ENCODE measurements at places on chromosomes 5 and 9.

- no peak for DNase-seq
Observed at GRCh38 chr9:24698881-24699518, 153.3 kb upstream of the IZUMO3 start.

DNA sequence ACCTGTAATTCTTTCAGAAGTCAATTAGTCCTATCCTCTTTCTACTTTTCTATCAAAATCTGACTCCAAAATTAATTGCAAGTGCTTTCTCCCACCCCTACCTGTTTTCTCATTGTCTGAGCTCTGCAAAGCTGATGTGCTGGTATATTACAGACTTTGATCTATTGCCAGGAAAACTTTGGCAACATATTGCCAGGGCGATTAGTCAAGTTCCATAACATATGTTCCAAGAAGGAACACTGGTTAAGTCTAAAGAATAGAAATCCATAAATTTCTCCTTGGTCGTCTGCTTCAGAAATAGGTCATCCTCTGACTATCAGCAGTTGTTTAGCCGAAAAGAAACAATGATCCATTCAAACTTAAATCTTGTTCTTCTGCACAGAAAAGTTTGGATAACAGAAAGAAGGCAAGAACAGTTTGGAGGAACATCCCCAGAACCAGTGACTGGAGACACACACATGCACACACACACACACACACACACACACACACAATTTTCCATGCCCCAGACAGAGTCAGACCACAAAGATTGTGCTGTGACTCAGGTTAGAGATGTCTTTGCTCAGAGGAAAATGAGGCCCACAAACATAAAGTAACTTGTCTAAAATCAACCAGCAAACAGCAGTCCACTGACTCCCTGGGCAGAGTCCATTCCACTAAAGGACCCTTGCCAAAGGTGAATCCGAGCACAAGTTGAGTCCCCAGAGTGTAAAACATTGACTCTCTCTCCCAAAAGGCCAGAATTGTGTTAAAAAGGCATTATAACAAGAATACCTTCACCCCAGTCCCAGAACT lies 202.1 kb downstream of the DEPDC1B start:
- no peak for DNase-seq

DNA sequence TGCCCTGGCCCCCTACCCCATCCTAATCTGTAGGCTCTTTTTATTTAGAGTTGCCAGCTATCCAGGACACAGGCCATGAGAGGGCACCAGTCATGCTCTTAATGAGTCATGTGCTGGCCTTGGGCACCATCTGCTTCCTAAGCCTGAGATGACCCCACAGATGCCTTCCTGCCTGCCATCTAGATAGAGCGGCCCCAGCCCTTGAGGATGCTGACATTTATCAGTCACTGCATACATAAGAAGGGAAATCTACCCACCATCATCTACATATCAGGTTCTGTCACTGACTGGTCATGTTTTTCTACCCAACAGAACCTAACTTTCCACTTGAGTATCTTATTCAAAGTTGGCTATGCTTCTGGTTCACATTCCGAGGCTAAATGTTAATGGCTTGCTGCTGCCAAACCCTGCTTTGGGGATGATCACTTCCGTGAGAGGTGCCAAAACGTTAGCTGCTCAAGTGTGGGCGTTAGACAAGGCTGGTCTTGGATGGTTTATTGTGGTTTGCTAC lies 49.9 kb upstream of the TTC23L start:
- no peak for DNase-seq

GRCh38 chr9:123611226-123611625 lies 255.2 kb downstream of the CRB2 start:
- DNase-seq, result no peak

DNA sequence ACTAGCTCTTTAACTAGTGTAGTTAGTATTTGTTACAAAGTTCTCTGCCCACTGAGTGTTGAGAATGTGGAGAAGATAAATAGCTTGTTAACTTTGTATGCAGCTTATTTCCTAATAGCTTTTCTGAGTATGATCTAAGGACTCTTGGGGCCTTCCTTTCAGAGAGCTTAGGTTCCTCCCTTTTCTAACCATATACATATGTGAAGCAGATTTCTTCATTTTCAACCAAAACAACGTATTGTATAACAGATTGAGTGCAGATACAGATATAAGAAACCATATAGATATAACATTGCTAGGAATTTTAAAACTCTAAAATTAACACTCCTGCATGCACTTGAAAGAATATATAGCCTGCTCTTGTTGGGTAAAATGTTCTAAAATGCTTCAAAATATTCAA lies 70.4 kb downstream of the SCAMP1 start:
- DNase-seq, result no peak

DNA sequence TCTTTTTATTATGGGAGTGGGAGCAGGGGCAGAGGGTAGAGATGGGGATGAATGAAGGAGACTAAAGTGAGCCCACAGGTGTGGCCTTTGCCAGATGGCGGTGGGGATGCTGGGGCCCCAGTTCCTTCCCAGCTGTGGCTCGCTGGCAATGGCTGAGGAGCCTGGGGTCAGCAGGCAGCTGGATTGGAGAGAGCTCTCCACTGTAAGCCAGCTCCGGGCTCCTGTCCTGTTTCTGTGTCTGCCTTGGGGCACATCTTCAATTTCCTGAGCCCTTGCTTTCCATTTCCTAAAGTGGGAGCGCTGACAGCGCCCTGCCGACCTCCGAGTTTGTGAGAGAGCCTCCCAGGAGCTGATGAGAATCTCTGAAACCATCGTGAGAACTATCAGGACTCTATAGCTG lies 75.6 kb upstream of the SPRY4 start:
- no peak for DNase-seq

DNA sequence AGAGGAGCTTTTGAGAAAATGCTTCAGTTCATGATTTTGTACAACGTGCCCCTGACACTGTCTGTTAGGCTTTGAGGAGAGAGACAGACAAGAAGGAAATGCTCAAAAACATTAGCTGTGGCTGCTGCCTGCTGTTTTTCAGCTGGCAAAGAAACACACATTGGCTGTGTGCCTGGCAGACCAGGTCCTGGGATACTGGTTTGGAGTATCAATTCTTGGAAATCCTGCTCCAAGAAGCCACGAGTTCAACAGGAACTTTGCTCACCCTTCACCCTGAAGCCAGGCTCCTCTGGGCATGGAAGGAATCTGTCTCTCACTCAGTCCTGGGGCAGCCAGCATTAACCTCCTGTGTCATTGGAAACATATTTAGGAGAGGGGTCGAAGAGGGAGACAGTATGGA lies 245.5 kb downstream of the AUH start:
- DNase-seq, result no peak

DNA sequence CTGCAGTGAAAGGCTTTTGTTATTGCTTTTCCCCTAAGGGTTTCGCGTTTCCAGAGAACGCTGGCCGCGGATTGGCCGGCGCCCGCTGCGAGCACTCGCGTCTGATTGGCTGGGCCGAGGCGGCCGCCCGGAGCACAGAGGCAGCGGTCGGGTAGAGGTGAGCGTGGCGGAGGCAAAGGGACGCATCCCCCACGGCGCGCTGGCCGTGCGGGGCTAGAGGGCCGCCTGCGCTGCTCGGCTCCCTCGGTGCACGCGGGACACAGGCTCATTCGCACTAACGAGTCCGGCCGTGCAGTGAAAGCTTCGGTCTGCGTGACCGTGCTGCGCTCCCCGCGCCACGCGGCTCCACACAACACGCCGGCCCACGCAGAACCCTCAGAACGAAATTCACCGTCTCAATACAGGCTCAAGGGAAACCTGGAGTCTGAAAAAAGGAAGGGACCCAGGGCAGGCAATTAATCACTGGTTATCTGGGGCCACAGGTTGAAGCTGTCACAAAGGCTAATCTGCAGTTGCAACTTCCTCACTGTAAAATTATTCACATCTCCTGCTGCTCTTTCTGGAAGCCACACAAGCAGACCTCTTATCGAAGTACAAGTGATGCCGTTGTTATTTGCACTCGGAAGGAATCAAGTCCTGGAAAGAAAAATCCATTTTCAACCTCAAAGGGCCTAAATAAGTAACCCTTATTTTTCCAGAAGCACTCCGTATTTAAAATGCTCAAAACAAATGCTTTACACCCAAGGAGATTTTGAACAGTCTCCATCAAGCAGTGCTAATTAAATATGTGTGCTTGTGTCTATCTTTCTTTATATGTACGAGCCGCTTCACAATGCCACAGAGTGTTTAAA lies 94.6 kb downstream of the ZNF608 start:
- peak; percentile 14 for DNase-seq

DNA sequence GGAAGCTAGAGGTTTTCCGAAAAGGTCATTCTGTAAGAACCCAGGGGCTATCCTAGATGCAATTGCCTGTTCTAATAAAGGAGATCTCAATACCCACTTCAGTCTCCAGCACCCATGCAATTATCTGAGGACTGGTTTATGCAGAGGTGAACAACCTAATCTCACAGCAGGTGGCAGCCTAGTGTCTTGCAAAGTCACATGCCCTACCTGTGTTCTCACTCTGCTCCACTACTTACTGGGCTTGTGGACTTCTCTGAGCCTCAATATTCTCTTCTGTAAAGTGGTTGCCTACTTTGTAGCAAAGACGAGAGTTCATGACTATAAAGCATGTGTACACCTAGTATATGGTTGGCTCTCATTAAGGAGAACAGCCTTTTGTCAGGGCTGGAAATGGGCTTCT lies 21.0 kb upstream of the ALDH1B1 start:
- no peak for DNase-seq

GRCh38 chr5:140240987-140241706 lies 61.8 kb downstream of the PFDN1 start:
- DNase-seq, result no peak

- no peak for DNase-seq
Observed at GRCh38 chr9:131625790-131626670, 80.7 kb downstream of the PRRT1B start.

DNA sequence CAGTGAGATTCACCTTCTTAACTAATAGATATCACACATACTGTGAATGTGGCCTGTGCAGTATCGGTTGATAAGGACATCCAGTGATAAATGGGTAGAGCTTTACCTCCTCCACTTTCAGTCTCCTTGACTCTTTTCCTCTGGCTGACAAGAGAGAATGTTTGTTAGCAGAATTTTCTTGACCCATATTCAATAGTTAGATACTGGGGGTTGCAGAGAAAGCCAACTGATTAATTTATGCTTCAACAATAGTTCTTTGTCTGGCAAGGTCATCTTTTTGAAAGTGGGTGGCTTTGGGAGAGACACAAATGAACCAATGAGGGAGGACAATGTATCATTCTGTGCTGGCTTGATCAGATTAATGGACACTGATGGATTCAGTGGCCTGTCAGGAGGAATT lies 30.3 kb downstream of the TTC23L start:
- no peak for DNase-seq

DNA sequence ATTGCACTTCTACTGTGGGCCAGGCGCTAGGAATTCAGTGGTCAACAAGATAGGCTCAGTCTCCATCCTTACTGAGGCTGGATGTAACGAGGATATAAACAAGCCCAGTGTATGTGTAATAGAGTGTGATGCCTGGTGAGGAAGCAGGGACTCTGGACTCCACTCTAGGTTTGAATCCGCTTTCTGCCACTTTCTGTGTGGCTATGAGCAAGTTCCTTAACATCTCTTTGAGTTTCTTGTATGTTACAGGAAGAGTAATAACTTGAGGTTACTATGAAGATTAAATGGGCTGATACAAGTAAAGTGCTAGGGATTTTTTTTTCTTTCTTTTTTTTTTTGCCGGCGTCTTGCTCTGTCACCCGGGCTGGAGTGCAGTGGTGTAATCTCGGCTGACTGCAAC lies 12.4 kb downstream of the DOCK2 start:
- DNase-seq, result no peak

DNA sequence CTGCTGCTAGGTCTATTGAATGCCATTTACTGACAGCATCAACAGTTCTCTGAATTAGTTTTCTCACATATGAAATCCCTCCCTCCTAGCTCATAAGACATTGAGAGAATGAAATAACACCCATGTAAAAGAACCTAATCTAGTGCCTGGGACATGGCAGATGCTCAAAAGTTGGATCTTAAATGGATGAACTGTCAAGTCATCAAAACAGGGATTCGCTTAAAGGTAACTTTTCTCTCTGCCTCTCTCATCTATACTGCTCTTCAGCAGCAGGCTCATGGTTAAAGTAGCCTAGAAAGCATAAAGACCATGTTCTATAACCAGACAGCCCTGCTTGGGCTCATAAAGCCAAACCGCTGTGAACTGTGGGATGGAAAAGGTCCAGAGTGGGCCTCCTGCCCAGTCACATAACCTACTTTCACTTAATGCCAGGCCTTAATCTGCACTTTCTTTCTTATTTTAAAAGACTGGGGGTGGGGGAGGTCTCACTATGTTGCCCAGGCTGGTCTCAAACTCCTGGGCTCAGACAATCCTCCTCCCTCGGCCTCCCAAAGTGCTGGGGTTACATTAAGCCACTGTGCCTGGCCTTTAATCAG lies 3.7 kb downstream of the TMEM245 start:
- DNase-seq, result no peak

DNA sequence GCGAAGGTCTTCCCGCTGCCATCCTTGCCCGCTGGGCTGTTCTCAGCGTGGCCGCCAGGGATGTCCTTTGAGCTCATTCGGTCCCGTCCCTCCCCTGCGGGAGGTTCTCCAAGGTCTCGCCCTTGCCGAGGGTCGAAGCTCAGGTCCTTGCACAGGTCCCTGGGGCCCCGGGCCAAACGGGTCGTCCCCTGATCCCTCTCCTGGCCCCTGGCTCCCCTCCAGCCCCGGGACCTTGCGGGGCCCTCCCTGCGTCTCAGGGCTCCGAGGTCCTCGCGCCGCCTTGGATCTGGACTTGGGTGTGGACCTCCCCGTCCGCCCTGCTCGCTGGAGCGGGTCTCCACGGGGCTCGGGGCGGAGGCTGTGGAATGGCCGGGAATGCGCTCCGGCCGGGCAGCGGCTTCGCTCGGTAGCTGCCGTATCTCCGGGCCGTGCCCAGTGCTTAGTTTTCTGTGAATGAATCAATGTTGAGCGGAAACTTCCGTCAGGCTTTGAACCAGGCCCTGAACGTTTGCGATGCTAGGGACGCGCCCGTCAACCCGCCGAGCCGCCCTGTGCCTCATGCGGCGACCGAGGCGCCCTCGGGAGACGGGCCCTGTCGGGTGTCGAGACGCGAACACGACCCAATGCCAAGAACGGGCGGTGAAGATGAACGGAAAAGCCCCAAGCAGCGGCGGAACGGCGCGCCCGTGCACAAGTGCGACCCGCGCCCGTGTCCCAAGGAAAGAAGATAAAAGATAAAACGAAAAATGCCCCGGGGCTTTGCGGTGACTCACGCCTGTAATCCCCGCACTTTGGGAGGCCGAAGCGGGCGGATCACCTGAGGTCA lies 780 bp downstream of the RNU6ATAC start:
- DNase-seq, result no peak

DNA sequence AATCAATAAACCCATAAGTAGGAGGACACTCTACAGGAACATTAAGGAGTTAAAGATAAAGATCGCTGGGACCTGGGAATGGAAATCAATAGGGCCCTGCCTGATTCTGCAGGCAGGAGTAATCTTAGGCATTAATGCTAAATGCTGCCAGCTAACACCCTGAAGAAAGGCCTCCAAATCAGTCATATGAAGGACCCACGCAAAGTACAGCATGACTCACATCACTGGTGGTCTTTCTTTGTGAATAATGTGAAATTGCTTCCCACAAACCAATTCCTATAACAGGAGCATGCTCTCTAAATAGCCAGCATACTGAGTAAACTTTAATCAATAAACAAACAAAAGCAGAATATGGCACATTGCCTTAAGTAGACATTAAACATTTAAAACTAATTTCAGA lies 172.3 kb downstream of the SEMA5A start:
- no peak for DNase-seq

- DNase-seq, result no peak
Observed at GRCh38 chr9:33202018-33202417, 34.9 kb upstream of the B4GALT1 start.

GRCh38 chr9:115350548-115350947 lies 232.6 kb upstream of the TNC start:
- DNase-seq, result no peak

GRCh38 chr5:140073296-140073695 lies 30.2 kb upstream of the NRG2 start:
- no peak for DNase-seq

All from cortex of kidney (tissue), 1 donor.